Lung (tissue), 17 donors: ENCODE measurements at places on chromosomes 12 and 14. TPM values are rescaled to one million over a fixed set of nuclear protein-coding genes. Genes with fewer than 3 reads are reported as not detected.
A peak's percentile ranks its signal among the peaks of the same experiment; 100 is the strongest.

GRCh38 chr14:44151130-44151820 lies 355.8 kb downstream of the FSCB start:
- no peak for DNase-seq
- no peaks in the 10 kb centered on the region for H3K4me1 ChIP-seq
- no peaks in the 10 kb centered on the region for H3K36me3 ChIP-seq
- no peak overlapping the region for H3K4me3 ChIP-seq
- no peaks in the 10 kb centered on the region for H3K27me3 ChIP-seq
- no peak overlapping the region for H3K27ac ChIP-seq

DNA sequence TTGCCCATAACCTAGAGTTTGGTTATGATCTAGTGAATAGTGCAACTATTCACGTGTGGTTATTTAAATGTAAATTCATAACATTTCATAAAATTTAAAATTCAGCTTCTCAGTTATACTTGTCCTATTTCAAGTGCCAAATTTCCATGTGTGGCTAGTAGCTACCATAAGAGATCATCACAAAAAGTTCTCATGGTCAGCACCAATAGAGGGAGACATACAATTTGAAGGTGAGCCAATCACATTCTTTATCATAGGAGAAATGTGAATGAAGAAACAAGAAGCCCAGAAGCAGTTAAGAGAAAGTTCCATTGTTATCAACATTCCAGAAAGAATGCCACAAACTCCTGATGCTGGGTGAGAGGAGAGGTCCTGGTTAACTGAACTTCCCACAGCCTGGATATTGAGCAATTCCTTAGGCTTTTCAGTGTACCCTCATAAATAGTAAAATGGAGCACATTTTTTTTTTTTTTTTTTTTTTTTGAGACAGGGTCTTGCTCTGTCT lies 892.9 kb upstream of the USP15 start:
- no peaks in the 10 kb centered on the region for H3K36me3 ChIP-seq
- no peak for DNase-seq
- no peaks in the 10 kb centered on the region for H3K4me1 ChIP-seq
- H3K4me3 ChIP-seq, result no peak overlapping the region
- H3K27ac ChIP-seq, result no peak overlapping the region

- no peak overlapping the region for H3K27ac ChIP-seq
- no peaks in the 10 kb centered on the region for H3K27me3 ChIP-seq
- no peaks in the 10 kb centered on the region for H3K4me1 ChIP-seq
- no peaks in the 10 kb centered on the region for H3K36me3 ChIP-seq
These were observed 517.5 kb downstream of the BCL11B start for GRCh38 chr14:98754343-98755020.

GRCh38 chr12:27505109-27505508 lies 18.9 kb upstream of the PPFIBP1 start:
- no peaks in the 10 kb centered on the region for H3K27me3 ChIP-seq
- H3K4me1 ChIP-seq, result peaks cover 5% of the 10 kb centered on the region
- no peaks in the 10 kb centered on the region for H3K36me3 ChIP-seq

- H3K36me3 ChIP-seq, result no peaks in the 10 kb centered on the region
- H3K4me1 ChIP-seq, result no peaks in the 10 kb centered on the region
- H3K27me3 ChIP-seq, result no peaks in the 10 kb centered on the region
These were observed 270.6 kb downstream of the PAWR start for GRCh38 chr12:79420146-79420618.

DNA sequence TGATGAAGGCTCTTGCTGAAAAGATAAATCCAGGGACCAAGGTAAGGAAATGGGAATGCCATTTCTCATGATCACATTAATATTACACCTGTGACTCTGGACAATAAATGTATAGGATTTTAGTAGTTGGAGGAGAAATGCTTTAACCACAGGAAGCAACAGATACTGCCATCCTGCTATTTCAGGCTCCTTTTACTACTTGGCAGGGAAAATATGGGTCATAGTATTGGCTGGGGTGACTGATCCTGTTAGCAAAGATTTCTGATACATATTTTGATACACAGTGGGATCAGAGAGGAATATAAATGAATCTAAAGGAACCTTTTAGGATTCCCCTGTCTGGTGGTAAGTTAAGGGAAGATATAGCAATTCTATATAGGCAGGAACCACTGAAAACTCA lies 115.0 kb downstream of the IGF1 start:
- no peaks in the 10 kb centered on the region for H3K36me3 ChIP-seq
- no peak overlapping the region for H3K27ac ChIP-seq
- H3K4me3 ChIP-seq, result no peak overlapping the region
- no peaks in the 10 kb centered on the region for H3K27me3 ChIP-seq

GRCh38 chr14:97036086-97036852 lies 239.1 kb downstream of the VRK1 start:
- peaks cover 50% of the 10 kb centered on the region for H3K27me3 ChIP-seq
- no peaks in the 10 kb centered on the region for H3K4me1 ChIP-seq
- H3K36me3 ChIP-seq, result no peaks in the 10 kb centered on the region

DNA sequence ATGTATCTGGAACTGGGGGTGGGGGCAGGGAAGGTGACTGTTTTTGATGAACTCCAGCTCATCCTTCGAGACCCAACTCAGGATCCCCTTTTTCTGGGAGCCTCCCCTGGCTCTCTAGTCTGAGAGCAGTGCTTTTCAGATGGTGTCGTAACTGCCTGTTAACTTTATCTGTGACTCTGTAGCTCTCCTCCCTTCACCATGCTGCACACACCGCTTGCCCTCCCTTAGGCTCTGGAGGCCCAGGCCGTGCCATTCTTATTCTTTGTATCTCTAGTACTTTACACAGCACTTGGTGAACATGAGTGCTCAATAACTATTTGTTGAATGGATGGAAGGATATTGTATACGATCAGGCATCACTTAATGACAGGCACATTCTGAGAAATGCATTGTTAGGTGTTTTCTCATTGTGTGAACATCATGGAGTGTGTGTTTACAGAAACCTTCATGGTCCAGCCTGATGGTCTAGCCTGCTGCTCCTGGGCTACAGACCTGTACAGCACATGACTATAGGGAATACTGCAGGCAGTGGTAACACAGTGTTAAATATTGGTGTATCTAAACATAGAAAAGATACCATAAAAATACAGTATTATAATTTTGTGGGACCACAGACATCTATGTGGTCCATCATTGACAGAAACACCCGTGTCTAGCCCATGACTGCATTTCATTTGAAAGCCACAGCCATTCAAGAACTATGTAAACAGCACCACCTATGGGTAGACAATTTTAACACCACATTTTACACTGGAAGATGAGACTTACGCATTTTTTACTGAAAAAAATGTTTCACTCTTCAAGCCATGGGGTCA lies 91.8 kb downstream of the EML1 start:
- no peak overlapping the region for H3K4me3 ChIP-seq
- H3K27me3 ChIP-seq, result no peaks in the 10 kb centered on the region
- H3K27ac ChIP-seq, result no peak overlapping the region
- peak; percentile 82 for DNase-seq
- H3K36me3 ChIP-seq, result peaks cover 4% of the 10 kb centered on the region
- H3K4me1 ChIP-seq, result no peaks in the 10 kb centered on the region

DNA sequence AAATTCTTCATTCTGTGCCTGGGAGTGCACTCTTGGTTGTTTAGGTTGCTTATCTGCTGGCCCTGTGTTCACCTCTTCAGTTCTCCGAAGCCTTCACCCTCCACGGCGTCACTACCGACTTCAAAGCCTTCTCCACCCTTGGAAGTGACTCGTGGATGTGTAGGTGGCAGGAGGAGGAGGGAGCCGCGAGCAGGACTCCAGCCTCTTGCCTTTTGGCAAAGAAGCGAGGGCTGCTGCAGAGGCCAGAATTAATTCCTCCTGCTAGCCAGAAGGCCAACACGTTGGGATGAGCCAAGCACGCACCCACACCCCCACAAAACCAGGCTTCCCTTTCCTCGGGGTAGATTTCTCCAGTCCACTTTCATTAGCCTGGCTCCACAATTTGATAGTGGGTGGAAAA lies 86.5 kb downstream of the TBX5 start:
- no peaks in the 10 kb centered on the region for H3K27me3 ChIP-seq
- H3K4me3 ChIP-seq, result no peak overlapping the region
- H3K27ac ChIP-seq, result no peak overlapping the region

GPD1 gene
- not detected for total RNA-seq

AKAP6 gene
- 27.1 TPM for total RNA-seq

TMEM121 gene
- 3.0 TPM for total RNA-seq

ISM2 gene
- not detected for total RNA-seq

LRCOL1 gene
- 1.4 TPM for total RNA-seq
